Lung (tissue), 17 donors: ENCODE measurements at places on chromosomes 1 and 21. TPM values are rescaled to one million over a fixed set of nuclear protein-coding genes. Genes with fewer than 3 reads are reported as not detected.

DNA sequence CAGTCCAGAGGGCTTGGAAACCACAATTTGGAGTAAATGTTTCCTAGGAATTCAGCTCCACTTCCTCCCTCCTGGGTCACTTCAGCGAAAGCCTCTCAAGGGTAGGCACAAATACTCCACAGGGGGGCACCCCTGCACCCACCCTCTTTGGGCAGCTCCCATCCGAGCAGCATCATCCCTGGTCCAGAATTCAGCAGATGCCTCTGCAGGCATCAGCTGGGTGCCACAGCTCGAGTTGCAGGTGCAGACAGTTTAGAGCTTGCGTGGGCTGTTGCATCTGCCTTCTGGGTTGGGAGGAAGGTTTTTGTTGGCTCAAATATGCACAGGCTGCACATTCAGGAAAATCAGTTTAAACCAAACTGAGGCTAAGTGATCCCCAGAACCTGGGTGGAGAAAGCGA is 25.0 kb downstream of the KANK4 start:
- peaks cover 11% of the 10 kb centered on the region for H3K4me1 ChIP-seq
- no peak overlapping the region for H3K4me3 ChIP-seq
- H3K27ac ChIP-seq = no peak overlapping the region
- DNase-seq = no peak
- no peaks in the 10 kb centered on the region for H3K36me3 ChIP-seq

DNA sequence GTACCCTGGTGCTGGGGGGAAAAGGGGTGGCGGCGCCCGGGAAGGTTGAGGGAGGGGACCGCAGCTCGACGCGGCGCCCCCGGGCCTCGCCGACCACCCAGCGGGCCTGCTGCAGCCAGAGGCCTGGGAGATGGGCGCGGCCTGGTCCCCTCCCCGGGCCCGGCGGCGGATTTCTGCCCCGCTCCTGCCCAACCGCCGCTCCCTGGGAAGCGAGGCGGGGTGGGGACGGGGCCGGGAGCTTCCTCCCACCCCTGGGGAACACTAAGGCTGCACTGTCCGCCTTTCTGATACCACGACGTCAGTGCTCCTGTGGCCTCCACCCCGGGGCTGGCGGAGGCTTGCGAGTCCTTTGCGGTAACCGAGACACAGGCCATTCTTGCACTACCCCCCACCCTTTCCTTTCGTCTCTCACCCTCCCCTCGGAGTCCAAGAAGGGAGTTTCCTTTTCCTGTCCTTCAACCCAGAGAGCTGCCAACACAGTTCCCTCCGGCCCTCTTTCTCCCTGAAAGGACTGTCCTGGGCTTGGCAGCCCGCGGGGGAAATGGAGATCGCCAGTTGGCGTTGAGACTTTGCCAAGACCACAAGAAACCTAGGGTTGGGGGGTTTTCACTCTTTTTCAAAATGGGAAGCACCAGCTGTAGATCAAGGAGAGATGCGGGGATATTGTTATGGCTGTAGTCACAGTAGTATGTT is 742 bp downstream of the SH3GLB1 start:
- H3K27me3 ChIP-seq = no peaks in the 10 kb centered on the region
- peaks cover 3% of the 10 kb centered on the region for H3K4me1 ChIP-seq
- peak; percentile 80 for DNase-seq

GRCh38 chr1:204615881-204616280 is 69.7 kb downstream of the LRRN2 start:
- H3K27ac ChIP-seq = no peak overlapping the region
- H3K4me1 ChIP-seq = no peaks in the 10 kb centered on the region
- DNase-seq = no peak
- no peak overlapping the region for H3K4me3 ChIP-seq

- no peaks in the 10 kb centered on the region for H3K4me1 ChIP-seq
- H3K27ac ChIP-seq = no peak overlapping the region
- no peak for DNase-seq
- no peaks in the 10 kb centered on the region for H3K27me3 ChIP-seq
Measured at GRCh38 chr1:66012106-66012784, 219.6 kb downstream of the PDE4B start.

DNA sequence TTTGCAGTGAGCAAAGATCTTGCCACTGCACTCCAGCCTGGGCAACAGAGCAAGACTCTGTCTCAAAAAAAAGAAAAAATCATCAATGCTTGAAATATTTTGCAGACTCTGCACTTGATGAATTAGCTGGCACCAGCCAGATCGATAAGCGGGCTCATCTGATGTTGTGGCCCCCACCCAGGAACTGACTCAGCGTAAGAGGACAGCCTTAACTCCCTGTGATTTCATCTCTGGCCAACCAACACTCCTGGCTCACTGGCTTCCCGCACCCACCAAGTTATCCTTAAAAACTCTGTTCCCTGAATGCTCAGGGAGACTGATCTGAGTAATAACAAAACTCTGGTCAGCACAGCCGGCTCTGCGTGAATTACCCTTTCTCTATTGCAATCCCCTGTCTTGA is 98.9 kb downstream of the SPSB1 start:
- H3K4me3 ChIP-seq = no peak overlapping the region
- no peaks in the 10 kb centered on the region for H3K27me3 ChIP-seq
- H3K27ac ChIP-seq = no peak overlapping the region
- no peaks in the 10 kb centered on the region for H3K36me3 ChIP-seq
- H3K4me1 ChIP-seq = peaks cover 3% of the 10 kb centered on the region

DNA sequence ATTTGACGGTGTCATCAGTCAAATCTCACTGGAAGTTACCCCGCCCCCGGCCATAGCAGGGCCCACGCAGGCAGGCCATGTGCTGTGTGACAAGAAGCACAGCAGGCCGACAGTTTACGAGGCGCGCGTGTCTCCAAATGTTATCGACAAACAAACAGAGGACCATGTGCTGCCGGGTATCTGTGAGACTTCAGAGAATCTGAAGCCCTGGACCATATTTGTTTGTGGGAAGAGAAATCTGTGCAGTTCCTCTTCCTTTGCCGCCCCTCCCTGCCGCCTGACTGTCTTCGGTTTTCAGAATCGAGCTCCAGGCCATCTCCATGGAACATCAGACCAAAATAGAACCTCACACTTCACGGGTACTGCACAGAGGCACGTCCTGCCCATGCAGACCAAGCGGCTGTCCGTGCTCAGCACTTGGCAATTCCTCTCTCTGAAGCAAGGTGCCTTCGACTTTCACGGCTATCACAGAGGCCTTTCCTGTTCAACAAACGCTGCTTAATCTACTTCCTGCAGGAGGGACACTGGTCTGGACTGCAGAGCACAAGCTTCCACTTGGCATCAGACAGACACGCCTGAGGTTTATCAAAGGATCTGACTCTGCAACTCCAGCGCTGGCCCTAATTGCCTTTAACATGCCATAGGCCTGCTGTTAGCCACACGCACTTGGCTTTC is 135.7 kb upstream of the KRTAP19-8 start:
- no peaks in the 10 kb centered on the region for H3K36me3 ChIP-seq
- peak; percentile 48 for DNase-seq
- H3K27me3 ChIP-seq = no peaks in the 10 kb centered on the region
- peak overlapping the region; percentile 65 for H3K27ac ChIP-seq
- H3K4me3 ChIP-seq = no peak overlapping the region

GRCh38 chr1:24289937-24290595 is 29.1 kb upstream of the GRHL3 start:
- DNase-seq = peak; percentile 58
- no peaks in the 10 kb centered on the region for H3K27me3 ChIP-seq
- no peak overlapping the region for H3K27ac ChIP-seq
- H3K36me3 ChIP-seq = no peaks in the 10 kb centered on the region

GRCh38 chr1:73475316-73475870 is 722.6 kb downstream of the LRRIQ3 start:
- no peak overlapping the region for H3K4me3 ChIP-seq
- H3K36me3 ChIP-seq = no peaks in the 10 kb centered on the region
- peak; percentile 2 for DNase-seq
- H3K27me3 ChIP-seq = no peaks in the 10 kb centered on the region

DNA sequence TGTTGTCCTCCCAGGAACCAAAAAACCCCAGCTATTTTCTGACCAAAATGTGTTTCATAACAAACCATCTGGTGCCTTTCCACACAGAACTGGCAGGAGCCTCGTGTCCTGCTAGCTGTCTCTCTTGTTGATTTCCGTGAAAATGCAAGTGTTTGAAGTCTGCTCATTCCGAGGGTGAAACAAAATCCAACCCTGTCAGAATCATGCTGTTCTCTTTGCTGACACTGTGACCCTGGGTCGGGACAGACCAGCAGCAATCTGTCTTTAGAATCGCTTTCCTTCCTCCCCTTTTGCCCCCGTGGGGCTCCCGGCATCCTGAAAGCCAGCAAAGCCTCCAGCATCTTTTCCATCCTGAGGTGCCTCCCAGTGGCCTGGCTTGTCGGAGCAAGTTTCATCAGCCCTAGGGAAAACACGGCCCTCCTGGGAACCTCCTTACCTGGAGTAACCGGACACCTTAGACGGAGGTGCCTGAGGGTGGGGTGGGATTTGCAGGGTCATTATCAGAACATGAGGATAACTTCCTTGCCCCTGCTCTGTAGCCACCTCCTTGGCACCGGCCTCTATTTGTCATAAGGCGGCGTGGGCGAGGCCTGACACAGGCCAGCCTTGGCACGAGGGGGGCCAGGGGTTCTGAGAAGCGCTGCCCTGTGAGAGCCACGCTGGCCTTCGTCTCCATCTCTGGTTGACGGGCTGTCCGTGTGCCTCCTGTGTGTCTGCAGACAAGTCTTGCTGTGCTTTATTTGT is 24.9 kb downstream of the LDLRAP1 start:
- H3K27me3 ChIP-seq = no peaks in the 10 kb centered on the region
- peak; percentile 47 for DNase-seq
- H3K4me1 ChIP-seq = peaks cover 13% of the 10 kb centered on the region
- no peak overlapping the region for H3K4me3 ChIP-seq
- H3K36me3 ChIP-seq = peaks cover 4% of the 10 kb centered on the region
- H3K27ac ChIP-seq = no peak overlapping the region

DNA sequence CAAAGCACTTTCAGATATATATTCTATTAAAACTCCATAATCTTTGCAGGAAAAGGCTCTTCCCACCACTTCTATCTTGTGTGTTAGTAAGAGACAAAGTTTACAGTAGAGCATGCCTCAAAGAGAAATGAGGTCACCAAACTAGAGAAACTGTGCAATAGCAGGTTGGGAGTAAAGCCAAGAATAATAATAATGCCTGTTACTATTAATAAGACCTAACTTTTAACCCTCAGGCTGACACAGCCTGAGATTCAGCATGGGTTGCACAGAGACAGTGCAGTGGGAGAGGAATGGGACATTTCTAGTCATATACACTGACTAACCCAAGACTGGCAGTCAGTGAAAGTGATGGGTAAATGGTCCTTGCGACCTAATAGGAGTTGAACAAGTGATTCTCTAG is 320.2 kb upstream of the NFIA start:
- H3K4me3 ChIP-seq = no peak overlapping the region
- H3K27ac ChIP-seq = no peak overlapping the region
- H3K27me3 ChIP-seq = no peaks in the 10 kb centered on the region
- peak; percentile 60 for DNase-seq
- H3K36me3 ChIP-seq = no peaks in the 10 kb centered on the region

GRCh38 chr1:220884109-220884980 is 5.1 kb downstream of the HLX start:
- H3K4me1 ChIP-seq = peaks cover 10% of the 10 kb centered on the region
- H3K27ac ChIP-seq = no peak overlapping the region
- peaks cover 61% of the 10 kb centered on the region for H3K27me3 ChIP-seq
- peak; percentile 89 for DNase-seq
- no peak overlapping the region for H3K4me3 ChIP-seq
- peaks cover 16% of the 10 kb centered on the region for H3K36me3 ChIP-seq

GRCh38 chr1:63362578-63362977 is 4.8 kb upstream of the ALG6 start:
- DNase-seq = no peak
- H3K36me3 ChIP-seq = peaks cover under 1% of the 10 kb centered on the region
- no peak overlapping the region for H3K4me3 ChIP-seq
- no peaks in the 10 kb centered on the region for H3K27me3 ChIP-seq
- peaks cover 3% of the 10 kb centered on the region for H3K4me1 ChIP-seq

DNA sequence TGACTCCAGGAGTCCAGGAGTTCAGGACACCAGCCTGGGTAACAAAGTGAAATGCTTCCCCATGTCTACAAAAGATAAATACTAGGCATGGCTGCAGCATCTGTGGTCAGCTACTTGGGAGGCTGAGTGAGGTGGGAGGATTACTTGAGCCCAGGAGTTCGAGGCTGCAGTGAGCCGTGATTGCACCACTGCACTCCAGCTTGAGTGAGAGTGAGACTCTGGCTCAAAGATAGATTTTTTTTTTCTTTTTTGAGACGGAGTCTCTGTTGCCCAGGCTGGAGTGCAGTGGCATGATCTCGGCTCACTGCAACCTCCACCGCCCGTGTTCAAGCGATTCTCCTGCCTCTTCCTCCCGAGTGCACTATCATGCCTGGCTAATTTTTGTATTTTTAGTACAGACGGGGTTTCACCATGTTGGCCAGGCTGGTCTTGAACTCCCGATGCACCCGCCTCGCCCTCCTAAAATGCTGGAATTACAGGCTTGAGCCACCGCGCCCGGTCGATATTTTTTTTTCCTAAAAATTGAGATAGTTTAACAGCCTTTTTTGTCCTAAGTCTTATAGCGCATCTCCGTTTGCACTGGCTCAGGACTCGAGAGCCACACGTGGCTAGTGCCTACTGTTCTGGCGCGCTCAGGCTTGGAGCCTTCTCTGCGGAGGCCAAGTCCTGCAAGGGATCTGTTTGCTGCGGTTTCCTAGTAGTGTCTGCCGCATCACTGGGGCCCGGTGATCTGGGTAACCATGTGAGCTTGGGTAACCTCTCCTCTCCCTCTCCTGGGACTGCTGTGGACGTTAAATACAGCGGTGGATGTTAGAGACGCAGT is 1.0 kb upstream of the MFN2 start:
- H3K4me1 ChIP-seq = peaks cover 11% of the 10 kb centered on the region
- no peaks in the 10 kb centered on the region for H3K27me3 ChIP-seq
- peaks cover 6% of the 10 kb centered on the region for H3K36me3 ChIP-seq

DNA sequence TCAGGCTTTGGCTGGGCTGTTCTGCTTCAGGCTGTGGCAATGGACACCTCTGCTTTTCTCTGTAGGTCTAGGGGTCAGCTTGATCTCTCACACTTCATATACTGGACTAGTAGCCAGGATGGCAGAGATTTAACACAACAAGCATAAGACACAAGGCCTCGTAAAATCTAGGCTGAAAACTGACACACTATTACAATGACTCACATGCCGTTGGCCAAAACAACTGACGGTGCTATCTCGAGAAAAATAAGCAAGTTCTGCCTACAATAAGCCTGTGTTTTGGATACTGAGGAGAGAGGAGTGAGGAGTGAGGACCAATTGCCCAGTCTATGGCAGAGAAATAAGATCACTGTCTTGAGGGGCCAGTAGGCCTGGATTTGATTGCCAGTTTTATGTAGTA is 840.7 kb upstream of the ADAMTS5 start:
- no peak overlapping the region for H3K4me3 ChIP-seq
- DNase-seq = no peak
- no peaks in the 10 kb centered on the region for H3K27me3 ChIP-seq
- H3K36me3 ChIP-seq = no peaks in the 10 kb centered on the region

Gene HNRNPCL4
- total RNA-seq = not detected

Gene HAO2
- not detected for total RNA-seq

Gene LRRC8D
- 24.2 TPM for total RNA-seq

Gene HOOK1
- total RNA-seq = 35.5 TPM

Gene TINAGL1
- 90.9 TPM for total RNA-seq
